ENCODE measurements at places on chromosomes 13 and 19. TPM values are rescaled to one million over a fixed set of nuclear protein-coding genes. Genes with fewer than 3 reads are reported as not detected.

The ELAVL3 gene
- 0.19 TPM for polyA plus RNA-seq

The CLC gene
- polyA plus RNA-seq = 1.5 TPM

The ZNF93 gene
- 17.9 TPM for polyA plus RNA-seq

The NCAN gene
- polyA plus RNA-seq = 0.39 TPM

The LRRC63 gene
- 0.18 TPM for polyA plus RNA-seq

The LRCH1 gene
- polyA plus RNA-seq = 37.4 TPM

The LIN37 gene
- polyA plus RNA-seq = 12.6 TPM

The SHC2 gene
- 49.3 TPM for polyA plus RNA-seq

The JAK3 gene
- polyA plus RNA-seq = 3.2 TPM

The PEAK3 gene
- polyA plus RNA-seq = 0.12 TPM

The CRX gene
- polyA plus RNA-seq = 0.04 TPM

The NLRP11 gene
- polyA plus RNA-seq = 0.20 TPM

The DNAJC3 gene
- 42.2 TPM for polyA plus RNA-seq

The ADPRHL1 gene
- polyA plus RNA-seq = 5.2 TPM

The ZNF492 gene
- polyA plus RNA-seq = 2.8 TPM

The GIPC3 gene
- 3.8 TPM for polyA plus RNA-seq

The ZNF99 gene
- 0.34 TPM for polyA plus RNA-seq

The NEK5 gene
- 4.3 TPM for polyA plus RNA-seq

The ZNF296 gene
- 2.6 TPM for polyA plus RNA-seq

The S1PR2 gene
- 12.2 TPM for polyA plus RNA-seq

The PRDX2 gene
- 327 TPM for polyA plus RNA-seq

The TNNI3 gene
- 3.7 TPM for polyA plus RNA-seq

The RAB3A gene
- 5.4 TPM for polyA plus RNA-seq

The ZNF726 gene
- polyA plus RNA-seq = 10.9 TPM

The PRKACA gene
- polyA plus RNA-seq = 92.6 TPM

The CGB8 gene
- polyA plus RNA-seq = not detected

The TPTE2 gene
- 0.17 TPM for polyA plus RNA-seq
